ENCODE measurements at places on chromosomes 4 and X.

GRCh38 chr4:151921811-151922210 is 161.0 kb upstream of the GATB start:
- DNase-seq, result no peak

DNA sequence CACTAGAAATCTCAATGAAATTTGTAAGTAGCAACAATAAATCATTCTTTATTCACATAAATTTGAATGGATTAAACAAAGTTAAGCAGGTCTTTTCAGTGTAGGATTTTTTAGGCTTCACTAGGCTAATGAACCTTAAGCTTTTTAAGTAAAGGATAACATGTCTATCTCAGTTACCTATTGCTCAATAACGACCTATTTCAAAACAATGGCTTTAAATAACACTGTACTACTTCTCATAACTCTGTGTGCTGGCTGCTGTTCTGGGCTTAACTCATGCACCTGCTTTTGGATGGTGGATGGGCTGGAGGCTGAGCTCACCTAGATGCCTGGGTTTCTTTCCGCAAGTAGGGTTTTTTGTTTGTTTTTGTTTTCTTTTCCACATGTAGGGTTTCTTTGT is 495.0 kb upstream of the SLIT2 start:
- no peak for DNase-seq

DNA sequence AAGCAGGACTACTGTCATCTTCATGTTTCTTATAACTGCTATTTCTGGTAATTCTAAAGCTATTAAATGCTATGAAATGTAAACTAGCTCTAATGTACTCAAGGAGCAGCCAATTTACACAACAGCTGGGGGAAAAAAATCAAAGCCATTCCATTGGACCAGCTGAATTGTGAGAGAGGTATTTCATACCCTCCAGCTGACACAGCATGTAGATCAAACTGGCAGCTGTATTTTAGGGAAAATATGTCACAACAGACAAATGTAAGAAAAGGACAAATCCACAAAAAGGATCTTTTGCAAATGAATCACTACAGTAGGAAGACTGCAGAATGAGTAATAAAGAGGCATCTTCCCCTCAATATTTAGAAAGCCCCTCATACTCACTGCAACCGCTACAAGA is 65.2 kb upstream of the FAM47B start:
- no peak for DNase-seq

DNA sequence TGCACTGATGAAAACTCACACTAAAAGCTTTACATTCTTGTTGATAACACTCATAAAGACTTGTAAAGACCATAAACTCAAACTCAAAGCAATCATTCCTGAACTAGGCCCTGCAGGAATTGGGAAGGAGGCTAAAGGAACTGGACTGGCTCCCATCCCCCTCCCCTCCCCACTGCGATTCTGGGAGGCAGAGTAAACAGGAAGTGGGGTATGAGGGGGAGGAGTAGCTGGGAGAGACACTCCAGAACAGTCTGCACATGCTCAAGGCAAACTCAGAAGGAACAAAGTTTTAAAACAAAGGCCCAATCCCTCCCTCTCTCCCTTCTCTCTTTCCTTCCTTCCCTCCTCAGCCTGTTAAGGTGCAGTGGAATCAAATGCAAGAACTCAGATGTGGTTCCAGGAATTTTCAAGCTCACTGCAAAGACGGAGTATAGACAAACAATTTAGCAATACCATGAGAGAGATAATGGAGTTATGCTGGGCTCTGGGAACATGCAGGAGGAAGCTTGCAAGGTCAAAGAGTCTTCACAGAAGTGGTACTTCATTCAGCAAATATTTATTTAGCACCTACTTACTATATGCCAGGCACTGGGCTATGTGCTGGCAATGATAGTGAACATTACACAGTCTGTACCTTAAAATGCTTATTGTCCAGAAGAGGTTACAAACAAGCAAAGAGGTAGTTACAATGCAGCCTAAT is 15.9 kb downstream of the MID1IP1 start:
- no peak for DNase-seq

DNA sequence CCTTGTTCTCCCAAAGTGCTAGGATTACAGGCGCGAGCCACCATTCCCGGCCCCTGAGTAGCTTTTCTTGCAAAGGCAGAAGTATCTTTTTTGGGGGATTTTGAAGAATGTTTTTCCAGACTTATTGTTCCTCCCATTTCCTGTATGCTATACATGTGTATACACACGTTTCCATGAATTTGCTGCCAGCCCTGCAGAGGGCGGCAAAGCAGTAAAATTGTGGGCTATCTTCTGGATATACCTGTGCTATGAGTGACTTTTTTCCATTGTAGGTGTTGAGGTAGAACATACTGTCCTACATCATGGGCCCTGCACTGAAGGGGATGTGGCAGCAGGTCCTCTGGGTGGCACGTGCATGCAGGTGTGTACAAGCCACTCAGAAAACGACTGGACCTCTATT is 16.9 kb upstream of the MED28 start:
- DNase-seq, result no peak

- no peak for DNase-seq
These were observed 24.7 kb upstream of the GPR101 start for GRCh38 chrX:137058339-137059127.

- peak; percentile 47 for DNase-seq
These were observed at the start of gene N4BP2 for GRCh38 chr4:40056716-40057585. Gene N4BP2 (plus strand): TSS chr4:40056850. CDS start chr4:40097341, 40,491 bp downstream.

DNA sequence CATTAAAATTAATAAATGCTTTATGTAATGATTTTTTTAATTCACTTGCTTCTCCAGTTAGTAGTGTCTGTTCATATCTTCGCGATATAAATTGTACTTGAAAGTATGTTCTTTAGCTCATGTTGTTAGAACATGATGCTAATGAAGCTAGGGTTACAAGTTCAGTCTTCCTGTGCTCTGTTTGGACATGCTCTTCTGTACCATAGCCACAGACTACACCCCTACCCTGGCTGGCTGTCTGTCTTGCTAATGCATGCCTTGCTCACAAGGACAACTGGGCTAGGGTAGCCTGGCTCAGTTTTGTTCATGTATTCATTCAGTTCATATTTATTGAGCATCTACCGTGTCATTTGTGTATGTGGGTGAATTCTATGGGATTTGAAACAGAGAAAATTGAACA is 50.8 kb upstream of the MTMR1 start:
- DNase-seq, result no peak

- no peak for DNase-seq
These were observed 260.8 kb downstream of the BCOR start for GRCh38 chrX:39836802-39837420.

DNA sequence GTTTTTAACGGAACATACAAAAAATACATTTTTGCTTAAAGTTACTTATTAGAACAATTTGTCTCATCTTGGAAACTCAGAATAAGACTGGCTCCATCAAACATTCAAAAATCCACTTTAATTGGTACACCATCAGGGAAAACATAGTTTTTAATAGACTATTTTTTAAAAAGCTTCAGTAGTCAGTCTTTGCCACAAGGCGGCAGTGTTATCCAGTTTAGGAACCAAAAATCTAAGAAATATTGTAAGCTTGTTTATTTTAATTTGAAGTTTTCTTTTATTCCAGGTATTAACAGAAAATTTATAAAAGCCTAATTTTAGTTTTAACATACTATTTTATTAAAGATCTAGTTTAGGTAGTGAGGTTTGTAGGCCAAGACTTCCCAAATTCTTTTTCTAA is 107.7 kb downstream of the APOOL start:
- DNase-seq, result no peak

GRCh38 chr4:139656614-139657486 is 8.8 kb upstream of the MGST2 start:
- no peak for DNase-seq

- no peak for DNase-seq
These were observed 26.4 kb upstream of the PGM2 start for GRCh38 chr4:37799941-37800554.

DNA sequence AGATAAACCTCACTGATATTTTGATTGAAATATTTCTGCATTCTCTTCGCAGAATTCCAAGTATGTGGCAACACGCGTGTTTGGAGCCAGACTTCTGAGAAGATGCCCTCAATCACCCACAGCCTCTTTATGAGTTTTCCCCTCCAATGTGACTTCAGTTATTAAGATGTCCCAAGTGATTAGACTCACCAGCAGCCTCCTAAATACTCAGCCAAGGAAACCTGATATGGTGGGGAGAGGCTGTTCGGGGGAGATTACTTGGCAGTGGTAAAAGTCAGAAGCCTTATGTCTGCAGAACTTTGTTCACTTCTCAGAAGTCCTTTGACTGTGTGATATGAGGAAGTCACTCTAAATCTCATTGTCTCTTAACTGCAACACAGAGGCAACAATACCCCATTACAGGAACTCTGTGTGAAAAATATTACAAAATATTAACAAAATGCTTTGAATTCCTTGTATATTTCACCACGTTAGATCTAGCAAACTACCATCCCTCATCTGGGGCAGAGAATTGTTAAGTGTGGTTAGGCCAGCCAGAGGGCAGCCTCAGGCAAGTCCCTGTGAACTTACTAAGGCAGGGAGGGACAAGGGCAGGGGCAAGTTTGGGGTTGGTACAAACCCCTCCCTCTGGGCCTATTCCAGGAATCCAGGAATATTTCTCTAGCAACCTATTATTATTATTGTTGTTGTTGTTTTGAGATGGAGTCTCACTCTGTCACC is 151.4 kb upstream of the USP9X start:
- DNase-seq, result no peak

- DNase-seq, result no peak
These were observed 268.8 kb upstream of the GALNT7 start for GRCh38 chr4:172899861-172900260.

DNA sequence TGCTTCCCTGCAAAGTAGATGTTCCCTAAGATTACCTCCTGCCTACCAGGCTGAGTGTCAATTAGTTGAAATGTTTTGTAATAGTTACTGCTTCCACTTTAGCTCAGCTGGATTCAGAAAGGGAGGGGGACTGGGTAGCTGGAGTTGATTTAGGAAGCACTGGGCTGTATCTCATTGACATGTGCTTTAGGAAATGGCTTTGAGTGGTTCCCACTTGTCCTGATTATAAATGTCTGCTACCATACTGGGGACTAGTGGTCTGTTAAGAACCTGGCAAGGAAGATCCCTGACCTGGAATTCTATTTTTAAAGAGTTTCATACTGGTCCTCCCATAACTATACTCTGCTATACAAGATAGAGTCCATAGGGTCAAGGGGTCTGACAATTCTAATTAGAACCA is 363.9 kb upstream of the PPP1R2C start:
- no peak for DNase-seq

- no peak for DNase-seq
These were observed 90.4 kb downstream of the PHEX start for GRCh38 chrX:22122510-22122909.

- DNase-seq, result no peak
These were observed 112.8 kb downstream of the KDR start for GRCh38 chr4:55012363-55013230.

- DNase-seq, result no peak
These were observed 9.9 kb downstream of the MXD4 start for GRCh38 chr4:2251795-2252529.

DNA sequence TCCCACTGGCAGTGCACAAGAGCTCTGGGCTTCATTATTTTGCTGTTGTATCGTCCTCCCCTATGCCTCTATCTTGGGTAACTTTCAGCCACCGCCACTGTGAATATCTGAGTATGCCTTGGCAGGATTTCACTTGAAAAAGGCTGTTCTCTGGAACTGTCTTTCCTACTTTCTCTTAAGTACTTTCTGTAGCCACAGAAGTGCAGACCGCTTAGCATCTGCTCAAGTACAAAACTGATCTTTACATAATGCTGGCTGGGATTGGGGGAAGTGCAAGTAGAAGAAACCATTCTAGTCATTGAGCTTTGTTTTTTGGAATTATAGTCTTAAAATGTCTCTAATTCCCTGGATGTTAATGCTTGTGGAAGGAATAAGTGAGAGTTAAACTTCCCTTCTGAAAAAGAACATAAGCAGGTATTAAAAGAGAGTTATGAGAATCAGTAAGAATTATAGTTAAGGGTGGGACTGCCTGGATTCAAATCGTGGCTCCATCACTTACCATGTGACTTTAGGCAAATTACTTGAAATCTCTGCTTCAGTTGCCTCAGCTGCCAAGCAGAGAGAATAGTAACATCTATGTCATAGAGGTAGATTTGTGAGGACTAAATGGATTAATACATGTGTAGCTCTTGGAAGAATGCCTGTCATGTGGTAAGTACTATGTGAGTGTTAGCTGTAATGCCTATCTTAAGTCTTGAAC is 77.5 kb downstream of the MID1IP1 start:
- DNase-seq, result no peak

- no peak for DNase-seq
These were observed 13.0 kb downstream of the SEPTIN11 start for GRCh38 chr4:76962406-76963130.

GRCh38 chr4:107069049-107069448 is 32.9 kb upstream of the DKK2 start:
- no peak for DNase-seq

- DNase-seq, result no peak
These were observed 132.9 kb upstream of the IGFBP7 start for GRCh38 chr4:57243076-57243475.

DNA sequence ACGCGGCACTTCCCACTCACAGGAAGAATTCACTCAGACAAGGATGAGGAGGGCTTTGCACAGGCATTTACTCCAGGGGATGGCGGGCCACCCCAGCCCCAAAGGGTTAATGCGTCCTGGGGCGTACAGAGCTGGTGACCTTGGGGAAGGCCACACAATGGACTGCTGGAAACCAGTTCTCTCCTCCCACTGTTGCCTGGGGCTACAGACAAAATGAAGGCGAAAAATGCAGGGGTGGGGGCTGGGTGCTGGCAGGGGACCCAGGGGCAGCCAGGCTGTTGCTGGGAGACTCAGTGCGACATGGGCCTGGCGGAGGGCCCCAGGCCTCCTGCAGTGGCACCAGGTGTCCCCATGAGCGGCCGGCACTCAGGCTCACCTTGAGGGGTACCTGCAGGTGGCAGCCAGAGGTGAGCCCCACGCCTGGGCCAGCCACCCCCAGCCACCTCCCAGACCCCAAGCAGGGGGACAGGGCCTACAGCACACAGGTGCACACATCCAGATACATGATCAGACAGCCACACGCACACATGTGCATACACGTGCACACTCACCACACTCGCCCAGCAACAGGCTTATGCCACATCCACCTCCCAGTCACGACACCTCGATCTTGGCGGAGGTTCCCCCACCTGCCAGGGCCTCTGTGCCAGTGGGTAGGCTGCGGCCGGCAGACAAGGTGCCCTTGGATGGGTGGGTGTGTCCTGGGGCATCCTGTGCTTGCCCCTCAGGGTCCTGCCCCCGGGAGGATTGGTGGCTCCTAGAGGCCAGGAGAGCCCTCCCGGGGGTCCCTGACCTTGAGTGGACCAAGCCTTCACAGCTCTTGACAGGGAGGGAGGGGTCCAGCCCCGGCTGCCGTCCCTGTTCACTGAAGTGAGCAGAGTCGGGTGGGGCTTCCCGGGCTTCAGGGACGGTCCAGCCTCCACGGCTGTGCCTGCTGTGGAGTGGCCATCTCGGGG is 13.1 kb downstream of the NAT8L start:
- no peak for DNase-seq
